ENCODE measurements at places on chromosomes 12 and 14.

GRCh38 chr12:45934956-45935355 is 55.4 kb downstream of the SCAF11 start:
- no peaks in the 10 kb centered on the region for H3K27me3 ChIP-seq
- no peak overlapping the region for H3K4me3 ChIP-seq
- no peak for DNase-seq
- H3K36me3 ChIP-seq: peaks cover 17% of the 10 kb centered on the region
- no peaks in the 10 kb centered on the region for H3K4me1 ChIP-seq

- no peak overlapping the region for H3K27ac ChIP-seq
- H3K4me1 ChIP-seq: peaks cover 6% of the 10 kb centered on the region
- H3K36me3 ChIP-seq: no peaks in the 10 kb centered on the region
- DNase-seq: no peak
- no peaks in the 10 kb centered on the region for H3K27me3 ChIP-seq
These were observed 44.7 kb upstream of the SINHCAF start for GRCh38 chr12:31370531-31371255.

DNA sequence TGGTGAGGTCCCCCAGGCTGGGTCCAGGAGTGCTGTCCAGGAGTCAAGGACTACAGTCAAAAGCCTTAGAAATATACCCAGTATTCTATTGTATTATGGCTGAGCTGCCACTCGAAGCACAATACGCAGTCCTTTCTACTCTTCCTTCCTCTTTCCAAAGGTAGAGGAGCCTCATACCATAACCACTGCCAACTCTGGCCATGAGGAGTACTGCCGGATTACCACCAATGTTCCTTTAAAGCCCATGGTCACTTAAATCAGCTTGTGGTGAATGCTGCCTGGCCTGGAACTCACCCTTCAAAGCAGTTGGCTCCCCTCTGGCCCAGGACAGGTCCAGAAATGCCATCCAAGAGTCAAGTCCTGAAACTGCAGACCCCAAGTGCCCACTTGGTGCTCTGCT is 425.4 kb downstream of the SLC16A7 start:
- DNase-seq: no peak
- H3K4me3 ChIP-seq: no peak overlapping the region
- no peak overlapping the region for H3K27ac ChIP-seq
- no peaks in the 10 kb centered on the region for H3K4me1 ChIP-seq
- H3K27me3 ChIP-seq: no peaks in the 10 kb centered on the region

- no peak overlapping the region for H3K27ac ChIP-seq
- H3K4me3 ChIP-seq: no peak overlapping the region
- DNase-seq: no peak
- H3K4me1 ChIP-seq: peaks cover 16% of the 10 kb centered on the region
These were observed 11.2 kb upstream of the TCP11L2 start for GRCh38 chr12:106291342-106291741.

- no peak for DNase-seq
- no peak overlapping the region for H3K27ac ChIP-seq
- H3K36me3 ChIP-seq: no peaks in the 10 kb centered on the region
- no peaks in the 10 kb centered on the region for H3K27me3 ChIP-seq
These were observed 615.1 kb downstream of the NRXN3 start for GRCh38 chr14:78785265-78785664.

DNA sequence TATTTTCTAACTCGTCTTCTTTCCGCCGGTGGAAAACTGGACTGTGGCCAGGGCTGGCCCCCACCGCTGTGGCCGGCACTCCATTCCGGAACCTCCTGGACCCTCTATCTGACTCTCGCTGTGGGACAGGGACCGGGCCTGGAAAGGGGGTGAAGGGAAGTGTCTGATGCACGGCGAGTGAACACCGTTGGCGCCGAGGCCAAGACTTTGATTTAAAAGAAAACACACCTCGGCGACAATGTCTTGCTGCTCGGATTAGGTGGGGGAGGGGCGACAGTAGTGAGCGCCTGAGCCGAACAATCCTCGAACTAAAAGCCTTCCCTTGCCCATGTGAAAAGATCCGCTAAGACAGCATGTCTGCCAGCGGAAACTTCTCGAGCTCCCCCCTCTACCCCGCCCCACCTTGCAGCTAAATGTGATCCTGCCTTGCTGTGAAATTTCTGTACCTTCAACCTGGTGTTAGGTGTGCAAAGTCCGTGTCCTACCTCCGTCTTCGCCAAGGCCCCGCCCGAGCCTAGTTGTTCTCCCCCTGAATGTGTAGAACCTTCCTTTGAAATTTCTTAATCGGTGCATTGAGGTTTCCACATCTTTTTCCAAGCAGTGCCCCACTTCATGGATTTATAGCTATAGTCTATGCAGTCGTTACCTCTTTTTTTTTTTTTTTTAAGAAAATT is 862 bp upstream of the HOTAIR start:
- H3K4me3 ChIP-seq: no peak overlapping the region
- DNase-seq: no peak
- peaks cover 20% of the 10 kb centered on the region for H3K4me1 ChIP-seq
- H3K27me3 ChIP-seq: peaks cover 25% of the 10 kb centered on the region

- H3K4me1 ChIP-seq: peaks cover 36% of the 10 kb centered on the region
- H3K27me3 ChIP-seq: no peaks in the 10 kb centered on the region
- no peaks in the 10 kb centered on the region for H3K36me3 ChIP-seq
- no peak overlapping the region for H3K4me3 ChIP-seq
- H3K27ac ChIP-seq: peak overlapping the region; percentile 12
- DNase-seq: no peak
These were observed 8.6 kb downstream of the TC2N start for GRCh38 chr14:91858536-91859275.

GRCh38 chr14:69848903-69849391 is 30.3 kb upstream of the SMOC1 start:
- no peak for DNase-seq
- H3K36me3 ChIP-seq: no peaks in the 10 kb centered on the region
- no peak overlapping the region for H3K4me3 ChIP-seq

- H3K4me1 ChIP-seq: peaks cover 19% of the 10 kb centered on the region
- H3K36me3 ChIP-seq: no peaks in the 10 kb centered on the region
- H3K4me3 ChIP-seq: peak overlapping the region; percentile 50
- H3K27me3 ChIP-seq: no peaks in the 10 kb centered on the region
These were observed 2.3 kb downstream of the CLEC2B start for GRCh38 chr12:9866860-9867269.

- H3K4me3 ChIP-seq: no peak overlapping the region
- no peak for DNase-seq
- H3K27ac ChIP-seq: no peak overlapping the region
- no peaks in the 10 kb centered on the region for H3K27me3 ChIP-seq
These were observed 53.5 kb downstream of the PIWIL1 start for GRCh38 chr12:130391186-130391585.

- no peak overlapping the region for H3K4me3 ChIP-seq
- no peaks in the 10 kb centered on the region for H3K4me1 ChIP-seq
- H3K27ac ChIP-seq: no peak overlapping the region
- no peaks in the 10 kb centered on the region for H3K27me3 ChIP-seq
- no peak for DNase-seq
- H3K36me3 ChIP-seq: no peaks in the 10 kb centered on the region
These were observed 328.3 kb upstream of the DIO3 start for GRCh38 chr14:101233021-101233366.

GRCh38 chr12:18861287-18861858 is 123.5 kb downstream of the CAPZA3 start:
- H3K4me3 ChIP-seq: no peak overlapping the region
- no peak for DNase-seq
- H3K27me3 ChIP-seq: no peaks in the 10 kb centered on the region

DNA sequence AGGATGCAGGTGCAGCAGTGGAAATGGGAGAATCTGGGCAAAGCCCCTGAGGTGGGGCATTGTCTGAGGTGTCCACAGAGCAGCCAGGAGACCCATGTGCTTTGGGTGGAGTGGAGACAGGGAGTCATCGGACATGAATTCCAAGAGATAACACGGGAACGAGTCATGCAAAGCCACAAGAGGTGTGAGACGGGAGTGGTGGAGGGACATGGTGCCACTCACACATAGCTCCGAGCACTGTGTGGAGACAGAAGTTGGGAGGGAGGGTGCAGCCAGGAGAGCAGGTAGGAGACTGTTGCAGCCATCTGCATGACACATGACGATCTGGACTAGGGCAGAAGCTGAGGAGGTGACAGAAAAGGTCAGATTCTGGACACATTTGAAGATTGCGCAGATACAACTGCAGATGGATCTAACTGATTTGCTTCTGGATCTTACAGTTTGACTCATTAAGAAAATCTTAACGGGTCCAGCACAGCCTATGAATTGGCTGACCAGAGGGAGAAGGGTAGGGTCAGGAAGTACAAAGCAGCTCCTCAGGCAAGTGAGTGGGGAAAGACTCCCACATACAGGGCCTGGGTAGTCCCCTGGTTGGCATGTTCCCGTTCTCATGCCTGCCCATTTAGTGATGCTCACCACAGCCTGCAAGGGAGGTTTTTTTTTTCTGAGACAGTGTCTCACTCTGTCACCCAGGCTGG is 379.8 kb downstream of the FUT8 start:
- H3K27ac ChIP-seq: no peak overlapping the region
- H3K4me1 ChIP-seq: no peaks in the 10 kb centered on the region
- no peaks in the 10 kb centered on the region for H3K27me3 ChIP-seq
- no peak for DNase-seq

GRCh38 chr12:106114447-106115068 is 24.2 kb downstream of the NUAK1 start:
- no peak overlapping the region for H3K4me3 ChIP-seq
- H3K27me3 ChIP-seq: no peaks in the 10 kb centered on the region
- H3K36me3 ChIP-seq: no peaks in the 10 kb centered on the region
- peak overlapping the region; percentile 82 for H3K27ac ChIP-seq

GRCh38 chr12:82858534-82858917 is 171.8 kb downstream of the TMTC2 start:
- no peak overlapping the region for H3K4me3 ChIP-seq
- H3K4me1 ChIP-seq: peaks cover 6% of the 10 kb centered on the region
- no peaks in the 10 kb centered on the region for H3K27me3 ChIP-seq
- no peaks in the 10 kb centered on the region for H3K36me3 ChIP-seq
- no peak overlapping the region for H3K27ac ChIP-seq

DNA sequence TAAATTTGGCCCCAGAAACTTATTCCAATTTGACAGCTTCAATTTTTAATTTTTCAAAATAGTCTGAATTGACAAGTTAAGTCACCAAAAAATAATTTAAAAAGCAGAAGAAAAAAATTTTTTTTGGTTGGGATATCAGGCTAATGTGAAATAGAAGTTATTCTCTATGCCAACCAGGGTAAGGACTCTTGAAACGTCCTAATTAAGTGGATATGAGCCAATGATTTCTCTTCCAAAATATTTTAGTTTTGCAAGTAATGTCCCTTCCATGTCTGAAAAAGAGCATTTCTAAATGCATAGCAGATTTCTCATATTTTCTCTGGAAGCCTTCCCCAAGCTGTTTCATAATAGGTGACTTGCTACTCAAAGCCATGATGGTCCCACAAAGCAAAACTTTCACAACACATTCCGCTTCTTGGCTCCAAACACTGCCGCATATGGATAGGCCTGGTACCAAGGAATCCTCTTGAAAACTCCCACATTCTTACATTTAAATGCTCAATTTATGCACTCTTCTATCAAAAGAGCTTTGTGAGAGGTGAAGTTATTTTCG is 65.1 kb downstream of the SIX6 start:
- H3K27ac ChIP-seq: no peak overlapping the region
- H3K4me1 ChIP-seq: no peaks in the 10 kb centered on the region
- DNase-seq: no peak
- H3K4me3 ChIP-seq: no peak overlapping the region

- H3K4me1 ChIP-seq: no peaks in the 10 kb centered on the region
- H3K27me3 ChIP-seq: no peaks in the 10 kb centered on the region
- H3K27ac ChIP-seq: no peak overlapping the region
- H3K4me3 ChIP-seq: no peak overlapping the region
- DNase-seq: no peak
- no peaks in the 10 kb centered on the region for H3K36me3 ChIP-seq
These were observed 58.8 kb upstream of the FLRT2 start for GRCh38 chr14:85471156-85471555.

DNA sequence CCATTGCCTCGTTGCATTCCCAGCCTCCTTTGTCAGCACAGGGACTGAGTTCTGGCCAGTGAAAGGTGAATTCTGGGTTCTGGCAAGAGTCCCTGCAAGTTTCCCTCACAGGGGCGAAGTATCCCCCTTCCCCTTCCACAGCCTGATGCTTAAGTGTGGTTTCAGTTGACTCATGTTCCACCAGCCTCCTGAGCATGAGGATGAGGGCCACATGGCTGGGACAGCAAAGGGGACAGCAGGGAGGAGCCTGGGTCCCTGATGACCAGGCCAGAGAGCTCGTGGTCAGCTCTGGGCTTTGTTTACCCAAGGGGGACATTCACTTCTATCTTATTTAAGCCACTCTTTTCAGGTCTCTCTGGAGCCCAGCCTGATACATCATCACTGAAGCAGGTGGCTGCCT is 36.5 kb downstream of the CACNA2D4 start:
- no peaks in the 10 kb centered on the region for H3K27me3 ChIP-seq
- no peak overlapping the region for H3K4me3 ChIP-seq
- no peaks in the 10 kb centered on the region for H3K36me3 ChIP-seq
- H3K4me1 ChIP-seq: no peaks in the 10 kb centered on the region

DNA sequence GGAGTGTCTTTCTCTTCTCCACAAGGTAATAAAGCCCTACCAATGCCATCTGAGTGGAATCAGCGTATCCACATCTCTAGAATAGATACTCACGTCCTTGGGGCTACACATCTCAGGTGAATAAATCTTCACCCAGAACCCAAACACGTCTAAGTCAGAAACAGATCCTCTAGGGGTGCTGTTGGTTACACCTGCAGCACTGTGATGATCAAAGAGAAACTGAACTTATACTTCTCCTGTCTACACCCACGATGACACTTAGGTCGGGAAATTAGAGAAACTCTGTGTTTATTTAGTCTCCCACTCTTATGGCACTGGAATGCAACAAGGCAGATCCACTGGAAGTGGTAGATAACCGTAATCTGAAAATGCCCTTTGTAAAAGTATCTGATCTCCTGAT is 46.2 kb downstream of the WIF1 start:
- no peak for DNase-seq
- H3K27me3 ChIP-seq: no peaks in the 10 kb centered on the region
- no peak overlapping the region for H3K27ac ChIP-seq

- no peaks in the 10 kb centered on the region for H3K36me3 ChIP-seq
- no peak overlapping the region for H3K4me3 ChIP-seq
- no peak for DNase-seq
- no peaks in the 10 kb centered on the region for H3K4me1 ChIP-seq
These were observed 352.2 kb upstream of the KITLG start for GRCh38 chr12:88932457-88932856.

DNA sequence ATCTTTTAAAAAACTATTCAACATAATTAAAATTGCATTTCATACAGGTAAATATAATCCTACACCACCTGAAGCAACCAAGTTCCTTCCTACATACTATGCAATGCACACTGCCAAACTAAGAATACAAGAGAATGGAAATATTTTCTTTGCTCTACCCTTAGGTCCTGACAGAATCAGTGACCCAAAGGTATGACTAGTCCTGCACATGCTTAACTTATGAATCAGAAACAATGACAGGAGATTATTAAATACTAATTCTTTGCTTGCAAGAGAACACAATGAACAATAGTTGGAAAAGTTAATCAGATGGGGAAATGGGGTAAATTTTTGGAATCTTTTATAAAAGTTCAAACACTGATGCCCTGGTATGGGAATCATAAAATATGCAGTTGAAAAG is 220.1 kb downstream of the SOX5 start:
- H3K4me1 ChIP-seq: no peaks in the 10 kb centered on the region
- no peak for DNase-seq
- H3K4me3 ChIP-seq: no peak overlapping the region
- H3K27ac ChIP-seq: no peak overlapping the region

- no peak for DNase-seq
- H3K27me3 ChIP-seq: no peaks in the 10 kb centered on the region
- H3K4me3 ChIP-seq: no peak overlapping the region
- no peak overlapping the region for H3K27ac ChIP-seq
- H3K36me3 ChIP-seq: no peaks in the 10 kb centered on the region
These were observed 111.6 kb downstream of the ADGRD1 start for GRCh38 chr12:131065279-131065678.

All from vagina (tissue), 2 donors.